Hematopoietic multipotent progenitor cell treated with erythropoietin and hydrocortisone succinate and interleukin-3 and kit ligand, for 8 days (in vitro differentiated cells): ENCODE measurements at places on chromosomes 7 and 10.

DNA sequence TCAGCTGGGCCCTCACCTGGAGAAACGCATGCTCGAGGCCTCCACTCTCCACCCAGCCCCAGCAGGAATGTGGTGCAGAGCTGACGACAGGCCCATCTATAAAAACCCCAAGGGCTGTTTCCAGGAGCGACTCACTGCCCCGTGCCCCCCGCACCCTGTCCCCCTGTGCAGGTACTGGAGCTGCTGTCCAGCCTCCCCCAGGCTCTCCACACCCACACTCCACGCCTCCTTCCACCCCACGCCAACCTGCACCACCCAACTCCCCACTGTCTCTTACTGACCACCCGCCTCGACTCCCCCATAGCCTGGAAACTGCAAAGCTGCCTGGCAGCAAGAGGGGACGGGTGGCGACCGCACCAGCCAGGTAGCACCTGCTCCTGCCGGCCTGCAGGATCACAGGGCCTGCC is 43.3 kb downstream of the DIP2C start:
- no peak for DNase-seq

DNA sequence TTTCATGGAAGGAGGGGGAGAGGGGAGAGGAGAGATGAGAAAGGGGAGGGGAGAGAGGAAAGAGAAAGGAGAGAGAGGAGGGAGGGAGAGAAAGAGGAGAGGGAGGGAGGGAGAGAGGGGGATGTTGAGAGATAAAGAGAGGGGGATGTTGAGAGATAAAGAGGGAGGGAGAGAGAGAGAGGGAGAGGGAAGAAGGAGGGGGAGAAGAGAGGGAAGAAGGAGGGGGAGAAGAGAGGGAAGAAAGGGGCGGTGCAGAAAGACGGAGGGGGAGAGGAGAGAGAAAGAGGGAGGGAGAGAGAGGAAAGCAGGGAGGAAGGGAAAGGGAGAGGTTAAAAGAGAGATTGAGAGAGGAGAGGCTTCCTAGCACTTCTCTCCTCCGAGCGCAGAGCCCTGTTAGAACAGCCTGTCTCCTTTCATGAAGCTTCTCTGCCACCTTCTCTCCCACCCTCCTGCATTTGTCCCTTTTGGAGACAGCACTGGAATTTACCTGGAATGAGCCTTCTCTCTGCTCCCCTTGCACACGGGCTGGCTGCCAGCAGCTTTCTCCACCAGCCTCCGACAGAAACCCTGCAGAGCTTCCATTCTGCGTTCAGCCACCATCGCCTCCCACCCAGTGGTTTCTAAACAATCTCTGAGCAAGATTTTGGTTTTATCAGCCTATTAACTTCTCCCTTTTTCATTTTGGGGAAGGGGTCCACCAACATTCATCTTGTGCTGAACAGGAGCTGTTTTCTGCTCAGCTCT is 74.0 kb upstream of the CARD11 start:
- DNase-seq = peak; percentile 26

- DNase-seq = peak; percentile 48
Observed at GRCh38 chr10:60606343-60607080, 171.8 kb upstream of the CDK1 start.

DNA sequence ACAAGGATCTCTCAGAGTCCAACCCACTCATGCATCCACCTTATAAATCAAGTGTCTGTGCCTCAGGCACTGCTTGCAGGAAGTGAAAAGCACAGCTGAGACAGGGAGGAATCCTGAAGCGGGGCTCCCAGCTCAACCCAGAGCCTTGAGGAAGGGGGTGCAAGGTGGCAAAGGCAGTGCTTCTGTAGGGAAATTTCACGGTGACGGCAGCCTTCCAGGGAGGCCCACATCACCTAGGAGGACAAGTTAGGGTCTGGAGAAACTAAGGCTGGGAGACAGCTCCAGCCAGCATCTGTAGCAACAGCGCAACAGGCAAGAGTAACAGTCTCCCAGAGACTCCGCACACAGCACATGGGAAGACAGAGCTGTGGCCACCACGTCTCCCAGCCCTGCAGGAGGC is 2.7 kb downstream of the AOC1 start:
- no peak for DNase-seq

GRCh38 chr7:149494738-149495368 is 2.8 kb downstream of the ZNF746 start:
- peak; percentile 63 for DNase-seq

- peak; percentile 42 for DNase-seq
Observed at GRCh38 chr7:45923290-45923689, 2.2 kb upstream of the IGFBP3 start.

DNA sequence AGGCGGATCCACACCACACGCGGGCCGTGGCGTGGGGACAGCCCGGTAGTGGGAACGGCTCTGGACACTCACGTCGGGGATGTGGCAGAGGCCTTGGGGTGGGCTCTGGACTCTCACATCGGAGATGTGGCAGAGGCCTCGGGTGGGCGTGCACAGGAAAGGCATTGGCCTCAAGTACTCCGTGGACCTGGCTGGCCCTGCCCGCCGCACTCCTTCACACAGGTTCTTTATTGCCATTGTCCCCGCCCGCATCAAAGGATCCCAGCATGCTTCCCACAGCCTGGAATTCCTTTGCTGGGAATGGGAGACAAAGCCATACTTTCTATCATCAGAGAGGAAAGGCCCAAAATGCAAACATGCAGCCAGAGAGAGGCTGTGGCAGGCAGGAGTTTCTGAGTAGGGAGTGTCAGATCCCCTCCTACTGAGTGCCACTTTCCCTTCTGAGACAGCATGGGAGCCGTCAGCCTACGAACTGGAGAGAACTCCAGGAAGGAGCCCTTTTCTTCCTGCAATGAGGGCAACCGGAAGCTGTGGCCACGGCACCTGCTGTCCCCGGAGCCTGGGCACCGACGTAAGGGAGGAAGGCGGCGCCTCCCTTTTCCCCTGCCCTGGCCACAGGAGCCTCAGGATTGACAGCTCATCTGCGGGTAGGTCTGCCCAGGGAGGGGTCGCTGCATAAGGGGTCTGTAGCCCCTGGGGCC is 51.5 kb downstream of the RBM17 start:
- DNase-seq = no peak

DNA sequence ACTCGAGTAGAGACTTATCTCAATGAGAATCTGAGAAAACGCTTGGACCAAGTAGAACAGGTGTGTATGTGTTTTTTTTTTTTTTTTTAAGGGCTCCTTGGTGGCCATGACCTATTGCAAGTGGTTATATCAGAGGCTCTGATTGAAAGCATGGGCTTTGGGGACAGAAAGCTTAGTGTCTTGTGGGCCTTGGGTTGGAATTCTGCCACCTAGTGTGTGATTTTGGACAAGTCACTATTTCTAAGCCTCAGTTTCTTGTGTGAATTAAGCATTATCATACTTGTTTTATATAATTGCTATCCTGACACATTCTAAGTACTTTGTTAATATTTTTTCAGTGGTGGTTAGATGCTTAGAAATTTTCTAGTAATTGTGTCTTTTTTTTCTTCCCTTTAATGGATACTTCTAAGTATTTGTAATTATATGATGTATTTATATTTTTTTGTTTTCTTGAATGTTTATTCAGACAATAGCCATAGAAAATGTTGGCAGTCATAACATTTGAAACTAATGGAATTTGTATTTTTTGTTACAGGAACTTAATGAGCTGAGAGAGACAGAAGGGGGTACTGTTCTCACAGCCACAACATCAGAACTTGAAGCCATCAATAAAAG is 33.1 kb downstream of the SMC3 start:
- peak; percentile 79 for DNase-seq

DNA sequence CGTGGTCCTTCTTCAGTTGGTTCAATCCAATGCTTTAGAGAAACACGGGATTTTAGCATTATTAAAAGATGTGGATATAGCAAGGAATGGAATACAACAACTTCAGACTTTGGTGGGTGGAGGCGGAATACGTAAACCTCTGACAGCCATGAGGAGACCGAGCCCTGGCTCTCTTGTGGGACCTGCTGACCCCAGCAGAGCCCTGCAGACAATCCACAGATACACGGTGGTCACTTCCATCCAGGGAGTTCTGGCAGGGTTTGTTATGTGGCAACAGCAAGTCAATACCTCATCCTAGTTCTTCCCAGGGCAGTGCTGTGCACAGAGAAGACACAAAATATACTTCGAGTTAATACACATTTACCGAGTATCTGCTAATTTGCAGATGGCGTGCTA is 118.5 kb upstream of the DIP2C start:
- no peak for DNase-seq

GRCh38 chr7:127911968-127912511 is 119.2 kb downstream of the LRRC4 start:
- no peak for DNase-seq

DNA sequence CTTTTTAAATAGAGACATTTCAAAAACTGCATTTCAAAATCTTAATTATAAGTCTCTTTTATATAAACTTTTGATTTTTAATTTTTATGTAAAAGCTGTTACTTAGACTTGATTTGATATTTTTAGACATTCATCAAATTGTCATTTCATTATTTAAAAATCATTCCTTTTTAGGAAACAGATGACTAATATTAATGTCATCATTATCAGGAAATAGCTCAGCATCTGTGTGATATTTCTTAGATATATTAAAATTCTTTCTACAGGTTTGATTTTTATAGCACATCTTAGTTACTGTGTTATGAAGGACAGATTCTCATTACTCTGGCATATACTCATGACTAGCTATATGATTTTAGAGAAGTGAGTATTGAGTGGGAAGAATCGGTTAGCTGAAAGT is 17.2 kb downstream of the RUNDC3B start:
- DNase-seq = no peak

- peak; percentile 52 for DNase-seq
Observed at GRCh38 chr10:91681361-91682276, 48.7 kb upstream of the PPP1R3C start.

DNA sequence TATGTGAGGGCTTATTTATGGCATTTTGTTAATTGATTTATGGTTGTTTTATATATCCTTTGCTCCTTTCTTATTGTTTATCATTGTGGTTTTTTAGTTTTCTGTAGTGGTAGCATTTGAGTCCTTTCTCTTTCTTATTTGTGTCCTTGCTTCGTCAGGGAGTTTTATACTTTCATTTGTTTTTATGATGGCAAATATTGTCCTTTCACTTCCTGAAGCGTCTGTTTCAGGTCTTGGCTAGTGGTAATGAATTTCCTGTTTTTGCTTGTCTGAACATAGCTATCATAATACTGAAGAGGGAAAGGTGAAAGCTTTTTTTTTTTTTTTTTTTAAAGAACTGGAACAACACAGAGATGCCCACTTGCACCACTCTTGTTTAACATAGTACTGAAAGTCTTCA is 228.2 kb downstream of the ATRNL1 start:
- DNase-seq = no peak

DNA sequence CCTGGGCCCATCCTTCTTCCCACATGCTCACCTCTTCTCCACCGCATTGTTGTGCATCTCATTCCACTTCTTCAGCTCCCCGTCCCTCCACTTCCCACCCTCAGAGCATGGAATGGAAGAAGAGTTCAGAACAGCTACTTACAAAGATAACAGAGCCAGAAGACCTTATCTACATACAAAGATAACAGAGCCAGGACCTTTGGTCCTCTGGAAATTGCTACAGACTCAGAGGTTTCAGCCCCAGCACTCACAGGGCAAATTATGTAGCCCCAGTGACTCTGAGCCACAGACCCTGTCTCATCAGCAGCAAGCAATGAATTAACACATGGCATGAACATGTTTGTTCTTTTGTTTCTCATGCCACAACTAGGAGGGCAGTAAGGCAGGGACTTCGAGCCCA is 28.7 kb upstream of the SLC29A3 start:
- DNase-seq = no peak

DNA sequence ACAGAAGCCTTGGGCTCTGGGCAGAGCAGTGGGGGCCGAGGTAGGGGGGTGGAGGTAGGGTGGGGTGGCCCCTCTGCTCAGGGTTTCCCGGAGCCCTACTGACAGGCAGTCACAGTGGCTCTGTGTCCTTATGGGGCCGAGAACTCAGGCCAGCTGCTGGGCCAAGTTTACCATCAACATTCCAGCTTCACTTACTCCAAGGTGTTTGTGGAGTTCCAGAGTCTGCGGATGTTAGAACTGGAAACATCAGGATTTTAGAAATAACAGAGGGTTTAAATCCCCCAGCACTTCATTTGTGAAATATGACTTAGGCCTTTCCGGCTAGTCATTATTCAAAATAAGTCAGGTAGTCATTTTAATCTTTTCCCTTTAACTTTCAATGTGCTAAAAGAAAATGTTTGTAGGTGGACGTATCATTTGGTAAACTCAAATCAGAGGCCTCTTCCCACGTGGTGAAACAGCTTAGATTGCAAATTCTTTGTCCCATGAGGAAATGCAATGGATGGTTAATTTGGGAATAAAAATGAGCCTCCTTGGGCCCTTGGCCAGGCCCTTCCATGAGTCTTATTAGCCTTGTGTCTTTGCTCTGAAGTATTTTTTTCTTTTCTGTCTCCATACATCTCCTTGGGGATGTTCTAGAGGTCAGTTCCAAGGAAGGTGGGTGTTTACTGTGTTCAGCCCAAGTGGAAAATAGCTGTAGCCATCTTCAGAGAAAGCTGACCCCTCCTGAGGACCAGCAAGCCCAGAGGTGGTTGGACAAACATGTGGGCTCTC is 99.6 kb upstream of the BTBD16 start:
- no peak for DNase-seq

DNA sequence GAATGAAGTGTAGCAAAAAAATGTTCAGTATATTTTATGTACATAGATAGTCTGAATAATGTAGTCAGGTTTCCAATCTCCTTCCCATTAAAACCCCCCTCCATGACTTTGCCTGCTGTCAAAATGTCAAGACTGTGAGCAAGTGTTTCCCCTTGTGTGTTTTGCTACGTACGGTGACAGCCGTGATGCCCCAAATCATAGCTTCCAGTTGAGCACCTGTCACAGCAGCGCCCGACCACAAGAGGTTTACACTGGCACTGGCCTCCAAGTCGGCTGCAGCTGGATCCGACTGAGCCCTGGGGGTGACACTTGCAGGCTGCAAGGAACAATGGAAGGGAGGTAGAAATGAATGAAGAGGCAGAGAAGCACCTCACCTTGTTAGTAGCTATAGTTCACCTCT is 62.3 kb downstream of the LAMB4 start:
- no peak for DNase-seq

DNA sequence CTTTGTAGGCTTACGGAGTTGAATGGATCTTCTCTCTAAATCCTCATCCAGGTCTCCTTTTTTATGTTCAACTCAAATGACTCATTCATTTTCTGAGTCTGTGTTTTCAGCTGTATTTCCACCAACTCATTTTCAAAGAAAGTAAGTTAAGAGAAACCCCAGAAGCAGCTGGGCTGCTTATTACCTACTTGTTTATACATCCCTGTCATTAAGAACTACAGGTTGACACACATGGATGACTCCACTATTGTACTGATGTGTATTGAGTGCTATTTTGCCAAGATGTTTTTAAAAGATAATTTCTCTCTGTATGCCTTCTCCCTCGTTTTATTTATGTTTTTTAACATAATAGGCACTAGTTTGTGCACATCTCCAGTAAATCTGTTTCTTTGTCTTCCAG is 41.9 kb downstream of the DGKI start:
- no peak for DNase-seq

- DNase-seq = peak; percentile 47
Observed at GRCh38 chr10:84308481-84309304, 19.7 kb upstream of the CCSER2 start.

GRCh38 chr7:39693812-39694211 is 70.4 kb downstream of the RALA start:
- DNase-seq = no peak

GRCh38 chr10:133090654-133091053 is 2.9 kb downstream of the ADGRA1 start:
- DNase-seq = no peak

GRCh38 chr10:123559823-123560092 is 106.4 kb upstream of the GPR26 start:
- DNase-seq = no peak
